Posterior vena cava (tissue), 2 donors: ENCODE measurements at places on chromosomes 12 and 14.

DNA sequence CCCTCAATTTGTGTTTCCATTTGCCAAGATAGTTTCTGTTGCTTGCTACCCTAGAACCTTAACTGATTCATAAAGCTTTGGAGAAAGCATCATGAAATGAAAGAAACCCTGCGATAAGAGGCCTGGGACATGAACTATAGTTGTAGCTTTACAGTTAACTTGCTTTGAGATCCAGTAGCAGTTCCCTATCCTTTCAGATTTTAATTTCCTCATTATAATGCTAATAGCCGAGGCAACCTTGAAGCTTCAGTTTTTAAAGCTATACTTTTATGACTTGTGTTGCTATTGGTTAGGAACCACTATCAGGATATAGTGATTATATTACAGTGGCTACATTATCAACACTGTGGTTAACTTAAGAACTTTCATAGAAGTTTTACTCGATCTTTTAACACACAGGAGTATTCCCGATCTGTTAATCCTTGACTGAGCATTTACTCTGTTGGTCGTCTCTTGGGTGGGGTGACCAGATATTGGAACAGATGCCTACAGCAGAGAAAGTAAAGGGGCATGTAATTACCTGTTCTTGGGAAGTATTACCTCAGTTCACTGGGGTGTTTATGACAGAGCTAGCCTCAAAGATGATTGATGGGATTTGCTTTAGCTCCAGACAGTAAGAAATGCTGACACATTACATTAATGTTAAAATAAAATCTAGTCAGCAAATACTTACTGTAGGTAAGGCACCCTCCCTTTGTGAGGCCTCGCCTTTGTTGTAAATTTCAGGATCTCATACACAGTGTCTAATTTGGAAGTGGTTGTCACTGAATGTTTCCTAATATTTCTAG, 86.2 kb upstream of the CSRP2 start:
- DNase-seq, result no peak

DNA sequence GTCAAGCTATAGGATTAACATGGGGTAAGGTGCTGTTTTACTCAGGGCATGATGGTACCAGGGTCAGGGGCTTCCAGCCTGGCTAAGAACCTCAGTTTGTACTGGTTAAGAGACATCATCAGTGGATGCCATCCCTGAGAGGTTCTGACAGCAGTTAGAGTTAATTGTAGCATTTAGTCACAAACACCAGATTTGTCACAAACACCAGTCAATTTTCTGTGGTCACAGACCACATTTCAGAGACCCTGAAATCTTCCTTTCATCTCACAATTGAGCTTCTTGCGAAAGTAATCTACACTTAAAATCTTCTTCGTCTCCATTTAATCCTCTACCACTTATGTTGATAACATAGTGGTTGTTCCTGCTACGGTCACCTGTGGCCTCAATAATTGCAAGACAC, 143.0 kb upstream of the EGLN3 start:
- no peak for DNase-seq

DNA sequence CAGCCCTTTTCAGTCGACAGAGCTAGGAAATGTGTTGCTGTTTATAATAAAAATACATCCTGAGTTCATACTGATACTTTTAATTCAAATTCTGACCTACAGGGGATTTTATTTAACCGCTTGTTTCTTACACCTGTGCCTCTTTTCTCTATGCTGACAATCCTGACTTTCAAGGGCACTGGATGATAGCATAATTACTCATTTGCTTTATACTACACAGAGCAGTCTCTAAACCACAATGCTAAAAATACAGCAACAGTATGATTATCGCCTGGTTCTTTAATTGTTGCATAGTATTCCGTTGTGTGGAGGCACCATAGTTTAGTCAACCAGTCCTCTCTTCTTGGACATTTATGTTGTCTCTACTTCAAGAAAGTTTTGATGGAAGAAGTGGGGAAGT, 372.9 kb downstream of the DPF3 start:
- DNase-seq, result no peak

DNA sequence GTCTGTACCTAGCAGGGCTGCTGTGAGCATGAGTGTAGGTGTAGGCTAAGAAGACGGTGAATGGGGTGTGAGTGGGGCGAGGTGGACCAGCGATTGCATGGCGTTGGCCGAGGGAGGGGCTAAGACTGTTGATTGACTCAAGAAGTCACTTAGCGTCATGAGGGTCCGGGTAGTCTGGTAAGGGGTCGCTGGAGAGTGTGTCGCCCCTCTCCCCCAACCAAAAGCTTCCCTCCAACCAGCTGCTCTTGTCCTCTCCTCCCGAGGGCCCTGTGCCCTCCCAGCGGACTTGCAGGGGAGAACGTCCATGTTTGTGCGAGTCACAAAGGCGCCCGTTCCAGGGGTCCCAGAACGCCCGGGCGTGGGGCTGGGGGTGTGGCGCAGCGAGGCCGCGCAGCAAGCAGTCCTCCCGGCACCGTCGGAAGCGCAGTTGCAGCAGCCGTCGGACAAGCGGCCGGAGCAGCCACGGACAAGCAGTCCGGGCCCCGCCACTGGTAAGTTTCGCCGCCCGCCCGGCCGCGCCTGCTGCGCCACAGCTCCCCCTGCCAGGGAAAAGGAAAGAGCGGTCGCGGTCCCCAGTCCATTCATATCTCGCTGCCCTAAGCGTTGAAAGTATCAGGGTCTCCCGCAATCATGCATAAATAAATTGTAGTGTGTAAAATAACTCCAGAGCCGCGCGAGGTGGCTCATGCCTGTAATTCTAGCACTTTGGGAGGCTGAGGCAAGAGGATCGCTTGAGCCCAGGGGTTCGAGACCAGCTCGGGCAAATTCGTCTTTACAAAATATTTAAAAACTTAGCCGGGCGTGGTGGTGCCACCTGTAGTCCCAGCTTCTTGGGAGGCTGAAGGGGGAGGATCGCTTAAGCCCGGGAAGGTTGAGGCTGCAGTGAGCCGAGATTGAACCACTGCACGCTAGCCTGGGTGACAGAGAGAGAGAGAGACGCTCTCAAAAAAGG, at the start of gene CCDC63:
Gene CCDC63 (plus strand): TSS at position 373 of the 952 bp plus-strand sequence. CDS start 5,968 bp downstream, outside the sequence.
- peak; percentile 87 for DNase-seq
